ENCODE measurements at places on chromosomes 12 and 14. TPM values are rescaled to one million over a fixed set of nuclear protein-coding genes. Genes with fewer than 3 reads are reported as not detected.

The FAM181A gene
- total RNA-seq = not detected

The OVCH1 gene
- total RNA-seq = not detected

The GOLGA3 gene
- total RNA-seq = 93.4 TPM

The KRT85 gene
- total RNA-seq = not detected

The PRPH gene
- not detected for total RNA-seq

The BHLHE41 gene
- 0.67 TPM for total RNA-seq

The MTA1 gene
- total RNA-seq = 121 TPM

The TC2N gene
- not detected for total RNA-seq

The MEG3 gene
- 11.0 TPM for total RNA-seq

The FSCB gene
- total RNA-seq = not detected

The ACSM4 gene
- total RNA-seq = not detected

The ABHD12B gene
- total RNA-seq = not detected

The EEF1AKMT3 gene
- 8.8 TPM for total RNA-seq

The ZNF140 gene
- total RNA-seq = 21.9 TPM

The NELL2 gene
- not detected for total RNA-seq

The EML5 gene
- total RNA-seq = under 0.01 TPM

The HSPB8 gene
- 7.0 TPM for total RNA-seq

The KCNH3 gene
- not detected for total RNA-seq

The TSPAN19 gene
- total RNA-seq = not detected

The TRIM9 gene
- under 0.01 TPM for total RNA-seq
